ENCODE measurements at places on chromosomes 11 and 22. TPM values are rescaled to one million over a fixed set of nuclear protein-coding genes. Genes with fewer than 3 reads are reported as not detected.

The HORMAD2 gene
- not detected for total RNA-seq

The TSGA10IP gene
- not detected for total RNA-seq

The HPX gene
- 0.45 TPM for total RNA-seq

The CBL gene
- total RNA-seq, result 15.9 TPM

The GPR137 gene
- 33.3 TPM for total RNA-seq

The LMO2 gene
- total RNA-seq, result 1.3 TPM

The SCGB1A1 gene
- not detected for total RNA-seq

The SLC22A8 gene
- not detected for total RNA-seq

The MOGAT2 gene
- total RNA-seq, result not detected

DNA sequence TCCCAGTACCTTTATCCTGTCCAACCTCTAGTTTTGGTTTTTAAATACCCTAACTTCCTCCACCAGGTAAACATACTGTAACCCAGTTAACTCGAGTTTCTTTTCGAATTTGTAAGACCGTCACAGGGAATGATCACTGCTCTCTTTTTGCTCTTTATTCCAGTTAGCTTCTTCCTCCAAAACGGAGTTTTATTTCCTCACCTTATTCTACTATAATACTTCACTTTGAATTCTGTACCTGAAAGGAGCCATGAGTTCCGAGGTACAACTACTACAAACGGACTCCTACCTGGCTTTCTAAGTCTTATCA lies 1.4 kb downstream of the NUP98 start:
- no peak for DNase-seq
- peaks cover 54% of the 10 kb centered on the region for H3K36me3 ChIP-seq
- H3K4me1 ChIP-seq, result peaks cover 9% of the 10 kb centered on the region
- peak overlapping the region; percentile 79 for H3K27ac ChIP-seq

DNA sequence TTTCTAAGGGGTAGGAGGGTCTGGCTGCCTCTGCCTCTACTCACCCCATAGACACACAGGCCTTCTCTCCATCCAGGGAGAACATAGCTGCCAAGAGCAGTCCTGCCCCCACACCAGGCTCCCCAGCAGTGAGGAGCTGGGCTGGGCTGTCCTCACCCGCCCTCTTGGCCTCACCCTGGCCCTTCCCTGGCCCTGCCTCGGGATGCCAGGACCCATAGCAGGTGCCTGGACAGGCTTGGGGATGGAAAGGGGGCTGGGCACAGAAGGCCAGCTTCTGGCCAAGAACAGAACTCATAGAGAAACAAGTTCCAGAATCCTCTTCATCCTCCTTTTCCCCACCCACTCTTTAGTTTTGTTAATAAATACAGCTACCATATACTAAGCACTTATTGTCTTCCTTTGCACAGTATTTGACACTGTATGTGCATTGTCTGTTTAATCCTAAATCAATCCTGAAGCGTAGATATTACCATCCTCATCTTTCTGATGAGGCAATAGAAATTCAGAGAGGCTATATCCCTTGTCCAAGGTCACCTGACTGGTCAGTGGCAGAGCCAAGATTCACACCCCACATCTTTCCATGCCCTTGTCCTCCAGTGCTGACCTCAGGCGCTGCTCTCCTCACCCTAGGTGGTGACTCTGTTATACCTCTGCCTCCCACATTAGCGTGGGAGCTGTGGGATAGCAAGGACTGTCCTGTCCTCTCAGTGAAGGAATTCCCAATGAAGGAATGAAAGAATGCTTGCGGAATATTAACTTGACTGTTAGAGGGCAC lies 22.0 kb upstream of the MYOD1 start:
- peaks cover 59% of the 10 kb centered on the region for H3K27me3 ChIP-seq
- no peak overlapping the region for H3K27ac ChIP-seq
- H3K4me3 ChIP-seq, result no peak overlapping the region
- DNase-seq, result no peak
- no peaks in the 10 kb centered on the region for H3K36me3 ChIP-seq
- H3K4me1 ChIP-seq, result no peaks in the 10 kb centered on the region

DNA sequence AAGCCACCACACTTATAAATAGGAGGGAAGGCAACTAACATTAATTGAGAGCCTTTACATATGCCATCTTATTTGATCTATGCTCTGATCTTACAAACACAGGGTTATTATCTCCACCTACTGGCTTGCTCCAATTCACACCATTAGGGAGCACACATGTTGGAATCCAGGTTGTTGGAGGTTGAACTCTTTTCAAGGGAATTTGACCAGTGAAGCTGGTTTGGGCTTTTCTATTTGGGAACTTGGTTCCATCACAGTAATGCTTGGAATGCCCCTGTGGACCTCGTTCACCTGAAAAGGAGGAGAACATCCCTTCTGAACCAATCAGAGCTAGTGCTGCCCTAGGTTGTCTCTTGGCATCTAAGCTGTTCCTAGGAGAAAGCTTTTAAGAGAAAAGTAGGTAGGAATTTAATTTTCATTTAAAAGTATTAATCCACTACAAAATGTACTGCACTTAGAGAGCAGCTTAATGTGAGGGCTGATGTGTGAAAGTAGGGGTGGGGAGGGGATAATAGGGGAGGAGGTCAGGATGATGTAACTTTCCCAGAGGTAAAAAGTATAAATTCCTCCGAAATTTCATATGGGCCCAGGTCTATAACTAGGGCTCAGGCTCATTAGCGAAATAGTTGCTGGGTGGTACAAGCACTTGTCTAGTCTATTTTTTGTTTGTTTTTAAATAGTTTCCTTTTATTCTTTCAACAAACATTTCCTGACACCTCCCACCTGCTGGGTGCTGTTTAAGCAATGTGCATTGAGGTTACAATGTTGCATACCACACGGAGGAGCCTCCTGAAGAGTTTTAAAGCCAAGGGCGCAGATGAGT lies 7.6 kb upstream of the MICAL2 start:
- peaks cover 22% of the 10 kb centered on the region for H3K4me1 ChIP-seq
- H3K27me3 ChIP-seq, result no peaks in the 10 kb centered on the region
- no peak overlapping the region for H3K4me3 ChIP-seq
- DNase-seq, result no peak
- no peaks in the 10 kb centered on the region for H3K36me3 ChIP-seq

DNA sequence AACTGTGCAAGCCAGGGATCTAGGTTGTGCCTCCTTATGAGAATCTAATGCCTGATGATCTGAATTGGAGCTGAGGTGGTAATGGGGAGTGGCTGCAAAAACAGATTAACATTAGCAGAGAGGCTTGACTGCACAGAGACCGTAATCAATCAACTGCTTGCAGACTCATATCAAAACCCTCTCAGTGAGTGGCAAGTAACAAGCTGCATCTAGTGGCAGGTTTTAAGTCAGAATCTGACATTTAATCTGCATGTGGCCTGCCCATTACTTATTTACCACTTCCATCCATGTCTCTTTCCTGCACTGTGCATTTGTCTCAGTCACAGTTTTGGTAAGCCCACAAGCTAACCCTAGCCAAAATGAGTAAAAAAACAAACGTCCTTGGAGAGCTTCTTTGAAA lies 11.2 kb downstream of the C11orf58 start:
- no peak for DNase-seq
- peaks cover 13% of the 10 kb centered on the region for H3K4me1 ChIP-seq
- H3K36me3 ChIP-seq, result peaks cover 68% of the 10 kb centered on the region
- H3K4me3 ChIP-seq, result no peak overlapping the region

- H3K4me1 ChIP-seq, result no peaks in the 10 kb centered on the region
- peaks cover 4% of the 10 kb centered on the region for H3K36me3 ChIP-seq
- no peak overlapping the region for H3K4me3 ChIP-seq
- no peak overlapping the region for H3K27ac ChIP-seq
- no peak for DNase-seq
- peaks cover 8% of the 10 kb centered on the region for H3K27me3 ChIP-seq
Measured at GRCh38 chr11:95256321-95256779, 25.3 kb upstream of the SESN3 start.

DNA sequence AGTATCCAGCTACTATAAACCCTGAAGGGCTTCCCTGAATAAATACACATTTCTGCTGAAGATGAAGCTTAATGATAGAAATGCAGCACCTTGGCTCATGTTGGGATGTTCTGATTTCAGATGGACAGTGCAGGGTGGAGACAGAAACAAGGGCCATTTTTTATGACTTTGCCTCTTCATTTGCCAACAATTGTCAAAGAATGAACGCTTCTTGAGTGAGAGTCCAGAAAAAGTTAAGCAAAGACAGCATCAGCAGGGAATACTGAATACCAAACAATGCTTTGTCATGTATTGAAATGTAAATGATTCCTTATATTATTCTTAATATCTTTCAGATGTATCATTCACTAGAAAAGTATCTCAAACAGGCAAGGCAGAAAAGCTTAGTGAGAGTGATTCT lies 84.9 kb downstream of the TRPC6 start:
- H3K27ac ChIP-seq, result no peak overlapping the region
- no peaks in the 10 kb centered on the region for H3K27me3 ChIP-seq
- no peak for DNase-seq

DNA sequence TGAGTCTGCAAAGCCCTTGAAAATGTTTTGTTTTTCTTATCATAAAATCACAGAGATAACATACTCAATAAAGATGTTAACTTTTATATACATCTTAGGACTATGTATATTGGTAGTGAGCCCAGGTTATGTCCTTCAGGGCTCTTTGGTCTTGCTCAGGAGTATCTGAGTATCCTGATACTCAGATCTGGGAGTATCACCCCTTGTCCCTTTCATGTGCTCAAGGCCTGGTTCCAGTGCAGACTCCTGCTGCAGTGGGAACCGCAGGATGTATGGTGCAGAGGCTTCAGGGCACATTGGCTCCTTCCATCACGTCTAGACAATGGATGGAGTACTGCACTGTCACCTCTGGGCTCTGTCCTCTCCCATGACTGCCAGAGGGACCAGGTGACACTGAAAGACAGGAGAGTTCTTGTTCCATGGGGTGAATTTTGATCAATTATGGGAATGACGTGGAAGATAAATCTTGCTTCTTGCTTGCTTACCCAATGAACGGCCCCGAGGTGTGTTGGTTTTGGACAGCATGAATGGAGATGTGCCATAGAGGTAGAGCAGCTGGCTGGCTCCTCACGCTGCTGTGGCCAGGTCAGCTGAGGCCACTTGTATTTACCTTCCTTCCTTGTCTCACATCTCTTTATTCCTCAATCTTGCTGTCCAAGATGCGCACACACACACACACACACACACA lies 215.5 kb downstream of the ARHGAP42 start:
- no peaks in the 10 kb centered on the region for H3K27me3 ChIP-seq
- no peak overlapping the region for H3K27ac ChIP-seq
- no peak for DNase-seq
- H3K4me3 ChIP-seq, result no peak overlapping the region
- no peaks in the 10 kb centered on the region for H3K4me1 ChIP-seq

GRCh38 chr11:80733790-80734189 lies 1293.0 kb upstream of the TENM4 start:
- H3K36me3 ChIP-seq, result no peaks in the 10 kb centered on the region
- H3K27me3 ChIP-seq, result no peaks in the 10 kb centered on the region
- no peak overlapping the region for H3K4me3 ChIP-seq
- H3K4me1 ChIP-seq, result no peaks in the 10 kb centered on the region
- no peak for DNase-seq

- peaks cover 83% of the 10 kb centered on the region for H3K27me3 ChIP-seq
- H3K27ac ChIP-seq, result no peak overlapping the region
- DNase-seq, result no peak
- H3K36me3 ChIP-seq, result peaks cover 7% of the 10 kb centered on the region
- H3K4me1 ChIP-seq, result peaks cover 13% of the 10 kb centered on the region
Measured at GRCh38 chr11:64742087-64742888, 1.7 kb downstream of the RASGRP2 start.

DNA sequence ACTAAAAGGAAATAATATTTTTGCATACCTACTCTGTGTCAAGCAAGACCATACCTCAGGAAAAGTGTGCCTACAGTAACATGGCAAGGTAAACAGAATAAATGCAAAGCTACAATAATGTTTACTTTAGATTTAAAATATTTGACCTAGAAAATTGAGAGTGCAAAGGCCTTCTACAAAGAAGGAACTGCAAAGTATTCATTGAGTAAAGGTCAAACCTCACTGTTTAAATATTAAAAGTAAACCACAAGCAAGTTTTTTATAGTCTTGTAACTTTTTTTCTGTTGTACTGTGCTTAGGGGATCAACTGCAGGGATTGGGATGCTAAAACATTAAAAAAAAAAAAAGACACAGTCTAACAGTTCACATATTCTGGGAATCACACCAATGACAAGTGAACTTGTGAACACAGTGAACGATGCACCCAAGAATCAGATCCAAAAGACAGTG lies 48.8 kb downstream of the CWF19L2 start:
- H3K27ac ChIP-seq, result no peak overlapping the region
- no peak overlapping the region for H3K4me3 ChIP-seq
- H3K4me1 ChIP-seq, result peaks cover 8% of the 10 kb centered on the region
- H3K27me3 ChIP-seq, result no peaks in the 10 kb centered on the region

GRCh38 chr22:30871391-30872284 lies 96.9 kb downstream of the MORC2 start:
- H3K36me3 ChIP-seq, result no peaks in the 10 kb centered on the region
- H3K4me1 ChIP-seq, result no peaks in the 10 kb centered on the region
- no peak overlapping the region for H3K4me3 ChIP-seq
- DNase-seq, result no peak
- H3K27me3 ChIP-seq, result no peaks in the 10 kb centered on the region
- no peak overlapping the region for H3K27ac ChIP-seq

- H3K4me1 ChIP-seq, result no peaks in the 10 kb centered on the region
- H3K27me3 ChIP-seq, result peaks cover 27% of the 10 kb centered on the region
- no peak overlapping the region for H3K4me3 ChIP-seq
- H3K36me3 ChIP-seq, result no peaks in the 10 kb centered on the region
Measured at GRCh38 chr11:113173126-113173525, 141.3 kb upstream of the TTC12 start.

All from Calu3 (cell line).